Coronary artery (tissue), 2 donors: ENCODE measurements at places on chromosomes 5 and 9.

DNA sequence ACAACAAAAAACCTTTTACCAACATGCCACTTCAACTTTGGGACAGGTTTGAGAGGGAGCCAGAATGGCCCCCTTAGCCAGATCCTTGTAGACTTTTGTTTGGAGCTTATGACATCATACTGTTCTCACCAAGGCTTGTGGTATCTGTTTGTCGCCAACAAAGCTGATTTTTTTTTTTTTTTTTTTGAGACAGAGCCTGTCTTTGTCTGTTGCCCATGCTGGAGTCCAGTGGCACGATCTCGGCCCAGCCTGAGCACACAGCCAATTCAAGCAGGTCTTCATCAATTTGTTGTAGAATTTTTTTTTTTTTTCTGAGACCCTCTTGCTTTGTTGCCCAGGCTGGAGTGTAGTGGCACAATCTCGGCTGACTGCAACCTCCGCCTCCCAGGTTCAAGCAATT lies 26.4 kb upstream of the NTNG2 start:
- no peak for DNase-seq

- DNase-seq: no peak
Measured at GRCh38 chr5:139645430-139645871, 2.7 kb upstream of the CXXC5 start.

DNA sequence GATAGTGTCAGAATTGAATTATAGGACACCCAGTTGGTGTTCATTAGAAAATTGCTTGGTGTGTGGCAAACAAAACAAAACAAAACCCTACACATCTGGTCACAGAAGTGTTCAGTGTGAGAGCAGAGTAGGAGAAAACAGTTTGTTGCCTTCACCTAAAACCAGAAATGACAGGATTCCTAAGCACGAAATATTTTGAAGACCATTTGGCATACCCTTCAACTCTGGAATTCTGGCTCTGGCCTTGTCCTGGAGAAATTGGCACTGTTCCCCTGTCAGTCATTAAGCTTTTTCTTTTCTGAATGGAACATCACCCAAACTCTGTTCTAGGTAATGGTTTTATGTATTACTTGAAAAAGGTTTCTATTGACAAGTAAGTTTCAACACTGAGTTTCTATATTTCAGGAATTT lies 110.2 kb upstream of the PCA3 start:
- DNase-seq: no peak

GRCh38 chr5:131814990-131815389 lies 18.2 kb upstream of the FNIP1 start:
- DNase-seq: no peak

GRCh38 chr5:17177501-17178372 lies 39.7 kb upstream of the BASP1 start:
- no peak for DNase-seq

GRCh38 chr5:73183000-73183399 lies 10.0 kb downstream of the TMEM174 start:
- DNase-seq: no peak

DNA sequence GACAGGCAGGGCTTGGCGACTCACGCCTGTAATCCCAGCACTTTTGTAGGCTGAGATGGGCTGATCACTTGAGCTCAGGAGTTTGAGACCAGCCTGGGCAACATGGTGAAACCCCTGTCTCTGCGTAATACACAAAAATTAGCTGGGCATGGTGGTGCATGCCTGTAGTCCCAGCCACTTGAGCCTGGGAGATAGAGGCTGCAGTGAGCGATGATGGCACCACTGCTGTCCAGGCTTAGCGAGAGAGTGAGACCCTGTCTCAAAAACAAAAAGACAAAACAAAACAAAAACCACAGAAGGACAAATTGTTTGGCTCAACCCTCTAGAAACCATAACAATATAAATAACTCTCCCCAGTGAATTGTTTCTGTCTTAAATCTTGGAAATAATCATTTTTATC lies 92.6 kb upstream of the ERBIN start:
- DNase-seq: no peak

DNA sequence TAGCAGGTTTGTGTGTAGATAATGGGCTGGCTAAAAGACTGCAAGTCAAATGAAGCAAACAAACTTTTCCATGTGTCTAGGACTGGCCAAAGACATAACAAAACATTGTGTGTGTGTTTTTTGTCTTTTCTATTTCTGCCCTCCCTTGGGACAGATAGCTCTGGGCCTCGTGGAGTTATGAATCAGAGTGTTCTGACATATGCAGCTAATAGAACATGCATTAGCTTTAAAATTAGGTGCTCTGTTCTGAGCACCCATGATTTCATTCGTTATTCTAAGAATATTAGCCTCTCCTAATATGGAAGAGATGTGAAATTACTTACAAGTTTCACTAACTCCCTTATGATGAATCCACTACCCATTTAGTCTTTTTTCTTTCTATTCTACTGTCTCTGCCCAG lies 367.3 kb upstream of the PAPPA start:
- DNase-seq: no peak
